Stimulated activated CD4-positive, alpha-beta T cell treated with anti-CD3 and anti-CD28 coated beads, Interleukin-15, amount 100 ng/mL, for 48 hours (primary cell): ENCODE measurements at places on chromosomes 2 and 18.

DNA sequence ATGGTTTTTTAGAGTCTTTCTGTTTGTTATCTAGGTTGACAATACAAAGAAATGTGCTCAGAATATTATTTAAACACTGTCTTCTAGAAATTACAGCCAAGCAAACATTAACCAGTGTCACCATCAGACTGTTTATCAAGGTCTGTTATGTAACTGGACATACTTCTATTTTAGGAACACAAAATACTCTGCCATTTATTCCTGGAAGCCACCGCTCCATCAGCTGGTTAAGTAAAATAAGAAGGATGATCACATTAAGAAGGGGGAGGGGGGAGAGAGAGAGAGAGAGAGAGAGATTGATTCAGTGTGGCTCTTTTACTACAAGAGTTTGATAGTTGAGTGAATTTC, 47.9 kb downstream of the MBP start:
- no peak for DNase-seq

DNA sequence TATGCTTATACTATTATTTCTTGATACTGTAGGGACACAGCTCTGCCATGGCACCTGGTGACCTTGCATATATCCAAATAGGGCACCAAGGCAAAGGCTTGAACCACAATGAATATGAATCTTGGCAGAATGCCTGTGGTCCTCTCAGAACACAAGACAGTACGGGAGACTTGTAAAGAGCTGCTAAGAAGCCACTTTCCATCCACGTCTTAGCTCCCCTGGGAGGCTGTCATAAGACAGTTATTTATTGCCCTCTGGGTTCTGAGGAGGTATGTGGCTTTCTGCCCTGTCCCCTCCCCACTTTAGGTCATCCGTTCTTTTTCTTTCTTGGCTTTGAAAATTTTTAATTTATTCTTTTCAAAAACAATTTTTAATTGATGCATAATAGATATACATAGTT, 29.8 kb upstream of the MRPL33 start:
- DNase-seq: no peak

DNA sequence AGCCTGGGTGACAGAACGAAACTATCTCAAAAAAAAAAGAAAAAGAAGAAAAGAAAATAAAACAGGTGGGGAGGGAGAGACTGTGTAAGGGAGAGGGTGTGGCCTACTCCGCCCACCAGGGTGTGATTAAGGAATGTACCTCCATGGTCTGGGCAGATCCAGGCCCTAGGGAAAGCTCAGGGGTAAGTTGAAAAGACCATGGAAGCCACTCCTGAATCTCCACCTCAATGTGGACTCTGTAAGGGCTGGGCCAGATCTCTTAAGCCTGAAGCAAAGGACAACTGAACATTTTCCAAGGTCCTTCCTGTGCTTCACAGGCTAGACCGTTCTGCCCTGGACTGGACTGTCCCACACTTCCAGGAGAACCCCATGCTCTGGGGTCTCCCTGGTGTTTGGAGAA, 9.7 kb upstream of the ATG16L1 start:
- no peak for DNase-seq

DNA sequence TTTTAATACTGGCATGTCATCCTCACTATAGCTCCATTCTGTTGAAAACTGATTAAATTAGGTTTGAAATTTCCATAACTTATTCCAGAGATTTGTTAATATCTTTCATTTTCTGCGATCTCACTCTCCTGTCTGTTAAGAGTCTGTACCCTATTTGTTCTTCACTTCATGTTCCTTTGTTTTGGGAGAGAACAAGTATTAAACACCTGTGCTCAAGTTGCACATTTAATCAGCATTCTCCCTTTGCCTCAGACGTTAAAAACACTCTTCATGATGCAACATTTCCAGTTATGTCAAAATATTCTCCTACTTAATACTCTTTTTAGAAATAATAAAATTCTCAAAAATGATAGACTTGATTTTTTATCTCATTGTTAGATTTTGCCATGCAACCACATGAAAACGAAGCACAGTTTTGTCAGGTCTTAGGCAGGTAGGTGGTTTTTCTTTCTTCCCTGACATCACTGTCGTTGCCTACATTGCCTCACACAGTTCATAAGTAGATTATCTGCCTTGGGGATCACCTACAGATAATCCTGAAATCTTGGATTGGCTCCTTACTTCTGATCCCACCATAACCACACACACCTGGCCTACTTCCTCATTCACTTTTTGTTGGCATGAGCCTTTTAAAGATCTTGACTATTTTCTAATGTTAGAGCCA, 109.9 kb downstream of the GAREM1 start:
- DNase-seq: no peak

GRCh38 chr2:240290432-240291336, 144.8 kb upstream of the GPC1 start:
- no peak for DNase-seq

DNA sequence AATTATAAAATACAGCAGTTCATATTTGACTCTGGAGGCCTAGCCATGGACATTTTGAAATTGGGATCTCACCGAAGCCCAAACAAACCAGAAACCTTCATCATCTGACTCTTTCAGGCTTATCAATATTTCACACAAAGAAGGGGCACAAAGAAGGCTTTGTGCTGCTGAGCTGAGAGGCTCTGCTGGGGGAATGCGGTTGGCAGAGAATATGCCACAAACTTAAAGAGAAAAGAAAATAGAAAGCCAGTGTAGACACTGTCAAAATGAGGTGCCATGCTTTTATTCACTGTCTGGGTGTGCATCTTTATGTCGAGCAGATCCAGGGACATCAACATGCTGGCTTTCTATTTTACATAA, 162.6 kb downstream of the QPCT start:
- DNase-seq: no peak

- peak; percentile 13 for DNase-seq
These were observed 20.5 kb upstream of the LRPPRC start for GRCh38 chr2:44016282-44016681.

DNA sequence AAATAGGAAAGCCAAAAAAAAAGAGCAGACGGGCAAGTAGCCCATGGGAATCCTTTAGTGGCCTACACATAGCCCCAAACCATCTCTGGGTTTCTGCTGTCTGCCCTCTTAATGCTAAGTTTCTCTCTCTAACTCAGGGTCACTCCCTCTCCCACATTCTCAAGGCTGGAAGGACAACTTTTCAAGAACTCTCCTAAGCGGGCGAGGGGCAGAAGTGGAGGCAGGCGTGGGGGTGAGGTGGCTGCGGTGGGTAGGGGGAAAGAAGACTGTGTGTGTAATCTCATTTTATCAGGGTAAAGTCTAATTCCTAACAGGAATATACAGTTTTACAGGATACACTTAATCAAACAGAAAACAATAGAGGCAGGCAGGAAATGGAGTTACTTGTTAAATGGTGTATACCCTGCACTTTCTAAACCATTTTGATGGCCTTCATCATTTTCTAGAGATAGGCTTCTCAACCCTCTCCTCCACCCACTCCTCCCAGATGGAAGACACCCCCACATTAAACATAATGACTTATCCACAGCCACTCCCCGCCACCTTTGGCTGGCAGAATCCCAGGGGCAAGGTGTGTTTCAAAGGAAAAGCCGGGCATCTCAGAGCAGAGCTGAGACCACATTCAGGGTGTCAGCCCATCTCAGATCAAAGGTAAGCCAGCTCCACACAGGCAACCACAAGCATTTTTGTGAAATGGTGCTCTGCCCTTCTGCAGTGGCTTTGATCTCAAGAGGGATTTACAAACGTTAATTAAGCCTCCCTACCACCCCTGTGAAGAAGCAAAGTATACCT, 6.8 kb downstream of the SMAD7 start:
- DNase-seq: no peak

DNA sequence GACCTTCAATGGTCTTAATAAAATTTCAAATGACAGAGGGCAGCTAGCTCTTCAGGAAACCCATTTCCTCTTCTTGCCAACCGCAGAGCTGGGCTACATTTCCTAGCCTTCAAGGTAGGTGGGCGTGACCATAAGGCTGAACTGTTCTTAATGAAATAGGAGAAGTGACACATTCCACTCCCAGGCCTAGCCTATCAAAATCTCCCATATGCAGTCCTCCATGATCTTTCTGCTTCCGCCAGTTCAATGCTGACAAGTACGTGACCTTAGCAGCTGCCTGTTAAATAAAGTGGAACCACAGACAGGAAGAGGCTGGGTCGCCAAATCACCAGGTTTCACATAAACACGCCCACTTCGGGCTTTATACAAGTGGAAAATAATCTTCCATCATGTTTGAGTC, 13.2 kb downstream of the SERPINE2 start:
- peak; percentile 54 for DNase-seq

DNA sequence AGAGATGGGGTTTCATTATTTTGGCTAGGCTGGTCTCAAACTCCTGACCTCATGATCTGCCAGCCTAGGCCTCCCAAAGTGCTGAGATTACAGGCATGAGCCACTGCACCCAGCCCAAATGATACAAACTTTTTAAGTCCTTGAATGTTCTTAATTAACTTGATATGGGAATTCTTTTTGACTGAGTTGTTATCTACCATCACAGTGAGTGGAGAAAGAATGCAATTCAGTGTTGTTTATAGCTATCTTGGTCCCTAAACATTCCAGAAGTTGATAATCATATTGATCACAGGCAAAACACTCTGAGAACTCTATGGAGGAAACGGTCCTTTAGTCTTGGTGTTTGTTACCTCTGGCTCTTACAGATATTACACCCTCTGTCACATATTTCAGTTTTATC, 1072.5 kb downstream of the SUCLG1 start:
- DNase-seq: no peak

DNA sequence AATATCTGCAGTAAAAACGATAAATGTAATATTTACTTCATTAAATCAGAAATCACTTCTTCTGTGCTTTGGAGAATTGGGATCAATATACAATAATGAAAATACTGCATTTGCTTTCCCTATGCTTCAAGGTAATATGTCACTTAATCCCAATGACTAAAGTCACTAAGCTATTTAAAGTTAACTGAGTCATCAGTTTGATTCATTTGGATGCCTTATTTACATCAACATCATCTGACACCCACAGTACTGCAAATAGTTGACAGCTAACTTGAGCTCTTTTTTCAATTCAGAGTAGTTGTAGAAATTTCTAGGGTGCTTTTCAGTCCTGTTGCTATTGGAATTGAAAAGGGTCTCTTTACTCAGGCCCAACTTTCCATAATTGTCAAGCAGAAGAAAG, 776.9 kb upstream of the FSHR start:
- DNase-seq: no peak

- DNase-seq: no peak
These were observed 279.9 kb upstream of the CELF4 start for GRCh38 chr18:37845498-37845897.

DNA sequence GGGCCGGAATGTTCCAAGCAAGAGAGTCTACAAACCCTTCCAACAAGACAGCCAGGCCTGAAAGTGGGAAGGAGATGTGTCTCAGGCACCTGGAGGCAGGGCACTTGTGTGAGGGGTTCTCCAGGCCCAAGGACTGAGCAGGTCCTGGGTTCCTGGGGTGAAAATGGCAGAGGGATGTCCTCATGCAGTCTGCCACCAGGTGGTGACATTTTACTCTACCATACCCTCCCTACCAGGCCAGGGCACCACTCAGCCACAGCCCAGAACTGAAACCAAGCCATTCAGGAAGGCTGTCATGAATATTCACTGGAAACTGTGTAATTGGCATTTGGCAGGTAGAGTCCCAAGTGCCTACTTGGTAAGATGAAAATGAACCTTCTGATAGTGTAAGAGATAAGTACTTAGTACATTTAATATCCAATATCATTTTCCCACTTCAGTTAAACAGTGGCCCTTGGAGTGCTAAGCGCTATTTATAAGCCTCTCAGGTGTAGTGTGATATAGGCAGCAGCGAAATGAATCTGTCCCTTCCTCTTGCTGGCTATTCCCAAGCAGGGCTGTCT, 185.1 kb downstream of the MYO5B start:
- DNase-seq: peak; percentile 19

DNA sequence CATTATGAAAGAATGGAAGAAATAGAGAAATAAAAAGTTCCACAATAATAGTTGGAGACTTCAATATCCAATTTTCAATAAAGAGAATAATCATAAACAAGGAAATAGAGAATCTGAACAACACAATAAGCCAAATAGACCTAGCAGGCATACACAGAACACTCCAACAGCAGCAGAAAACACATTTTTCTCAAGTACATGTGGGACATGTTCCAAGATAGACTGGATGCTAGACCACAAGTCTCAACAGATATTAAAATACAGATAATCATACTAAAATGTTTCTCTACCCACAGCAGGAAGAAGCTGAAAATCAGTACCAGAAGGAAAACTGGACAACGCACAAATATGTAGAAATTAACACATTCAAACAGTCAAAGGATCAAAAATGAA, 113.9 kb downstream of the USP34 start:
- DNase-seq: no peak

- DNase-seq: no peak
These were observed 1247.2 kb upstream of the PIK3C3 start for GRCh38 chr18:40707797-40708196.

GRCh38 chr18:6521803-6522418, 107.2 kb upstream of the L3MBTL4 start:
- DNase-seq: peak; percentile 2

- DNase-seq: no peak
These were observed 34.0 kb downstream of the NAPG start for GRCh38 chr18:10559553-10560451.

DNA sequence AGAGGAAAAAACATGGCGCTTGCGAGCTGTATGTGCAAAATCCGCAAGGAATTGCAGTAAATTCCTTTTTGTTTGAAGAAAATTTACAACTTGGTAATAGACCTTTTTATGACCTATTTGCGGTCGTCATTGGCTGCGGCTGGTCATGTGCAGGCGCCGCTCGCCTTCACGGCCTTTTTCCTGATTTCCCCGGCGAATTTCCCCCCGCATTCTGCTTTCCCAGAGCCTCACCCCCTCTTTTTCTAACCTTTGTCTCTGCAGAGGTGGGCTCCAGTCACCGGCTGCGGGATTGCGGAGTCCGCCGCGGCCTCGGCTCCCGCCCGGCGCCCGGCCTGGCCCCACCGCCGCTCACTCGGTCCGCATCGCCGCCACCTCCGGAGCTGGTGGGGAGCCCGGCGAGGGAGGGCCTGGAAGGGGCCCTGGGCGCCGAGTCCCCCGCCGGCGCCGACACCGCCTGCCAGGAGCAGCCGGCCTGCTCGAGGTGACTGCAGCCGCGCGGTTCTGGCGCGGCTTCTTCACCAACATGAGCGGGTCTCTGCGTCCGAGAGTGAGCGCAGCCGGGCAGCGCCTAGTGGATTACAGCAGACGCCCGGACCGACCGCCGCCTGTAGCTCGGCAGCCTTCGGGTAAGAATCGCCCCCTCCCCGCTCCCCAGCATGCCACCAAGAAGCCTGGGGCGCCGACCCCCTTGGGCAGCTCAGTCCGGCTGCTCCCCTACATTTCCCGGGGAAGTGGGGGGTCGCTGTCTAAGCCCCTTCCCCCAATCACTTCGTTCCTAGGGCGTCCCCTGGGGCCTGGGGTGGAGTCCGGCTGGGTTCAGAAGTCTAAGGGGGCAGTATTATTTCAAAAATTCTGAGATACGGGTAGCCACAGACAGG, 7.1 kb downstream of the HOXD8 start:
- no peak for DNase-seq
